ENCODE measurements at places on chromosomes 1 and 21.
A peak's percentile ranks its signal among the peaks of the same experiment; 100 is the strongest.

GRCh38 chr1:106360252-106360651 is 696.2 kb upstream of the PRMT6 start:
- DNase-seq, result no peak

- no peak for DNase-seq
Observed at GRCh38 chr1:6922096-6922931, 137.1 kb downstream of the CAMTA1 start.

DNA sequence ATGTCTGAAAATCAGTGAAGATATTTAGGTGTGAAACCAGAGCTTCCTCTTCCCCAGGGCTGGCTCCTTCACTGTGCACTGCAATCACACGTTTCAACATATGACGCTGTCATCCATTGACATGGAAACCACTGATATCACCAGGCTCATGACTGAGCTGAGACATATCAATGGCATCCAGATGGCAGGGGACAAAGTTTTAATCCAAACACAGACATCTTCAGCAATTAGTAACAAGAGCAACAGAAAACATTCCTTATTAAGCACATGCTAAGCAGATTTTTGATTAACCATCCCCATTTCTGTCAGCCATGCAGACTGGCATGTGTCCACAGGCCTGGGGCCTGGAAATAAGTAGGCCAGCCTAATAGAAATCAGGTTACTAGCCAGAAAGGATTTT is 108.0 kb upstream of the ADAR start:
- no peak for DNase-seq

GRCh38 chr1:90349510-90349909 is 354.6 kb downstream of the ZNF326 start:
- DNase-seq, result no peak

GRCh38 chr1:244395965-244396364 is 55.7 kb downstream of the ADSS2 start:
- DNase-seq, result no peak

DNA sequence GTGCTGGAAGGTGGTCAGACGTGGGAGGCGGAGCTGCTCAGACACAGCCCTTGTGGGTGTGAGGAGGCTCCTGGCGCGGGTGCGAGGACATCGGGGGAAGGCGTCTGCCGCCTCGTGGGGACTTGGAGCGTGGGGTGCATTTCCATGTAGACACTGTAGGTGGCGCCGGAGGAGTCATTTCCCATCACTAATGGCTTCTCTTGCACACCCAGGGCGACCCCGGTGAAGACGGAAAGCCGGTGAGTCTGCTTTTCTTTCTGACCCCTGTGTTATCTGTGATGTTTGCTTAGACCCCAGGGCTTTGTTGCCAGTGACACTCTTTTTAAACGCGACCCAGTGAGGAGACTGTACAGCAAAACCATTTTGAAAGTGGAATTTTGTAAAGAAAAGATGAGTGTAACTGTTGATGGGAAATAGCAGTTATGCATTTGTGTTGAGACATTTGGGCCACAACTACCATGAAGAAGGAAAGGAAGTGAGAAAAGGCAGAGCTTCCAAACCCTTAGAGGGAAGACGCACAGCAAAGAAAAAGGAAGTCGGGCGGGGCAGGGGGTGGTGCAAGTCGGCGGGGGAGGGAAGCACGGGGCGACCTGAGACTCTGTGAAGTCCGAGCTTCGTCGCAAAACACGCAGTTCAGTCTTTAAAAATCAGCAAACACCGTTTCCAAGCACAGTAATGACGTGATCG is 64.0 kb downstream of the SLC19A1 start:
- DNase-seq, result peak; percentile 24

GRCh38 chr1:146012703-146013558 is 8.6 kb downstream of the HJV start:
- DNase-seq, result peak; percentile 60
